ENCODE measurements at places on chromosomes 1 and 21.

DNA sequence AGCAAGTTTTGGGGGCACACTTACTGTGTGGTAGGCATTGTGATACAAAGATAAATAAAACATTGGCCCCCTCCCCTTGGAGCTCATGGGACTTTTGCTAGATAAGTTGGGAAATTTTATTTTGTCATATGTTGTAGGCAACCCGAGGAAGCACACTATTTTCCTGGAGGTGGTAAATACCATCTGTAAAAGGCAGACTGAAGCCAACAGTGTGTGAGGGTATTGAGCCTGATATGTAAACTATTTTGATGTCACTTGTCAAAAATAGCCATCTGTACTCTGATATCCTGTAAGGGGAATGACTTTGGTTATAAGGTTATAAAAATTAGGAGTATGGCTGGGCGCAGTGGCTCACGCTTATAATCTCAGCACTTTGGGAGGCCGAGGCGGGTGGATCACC, 30.6 kb downstream of the VANGL2 start:
- DNase-seq, result no peak

DNA sequence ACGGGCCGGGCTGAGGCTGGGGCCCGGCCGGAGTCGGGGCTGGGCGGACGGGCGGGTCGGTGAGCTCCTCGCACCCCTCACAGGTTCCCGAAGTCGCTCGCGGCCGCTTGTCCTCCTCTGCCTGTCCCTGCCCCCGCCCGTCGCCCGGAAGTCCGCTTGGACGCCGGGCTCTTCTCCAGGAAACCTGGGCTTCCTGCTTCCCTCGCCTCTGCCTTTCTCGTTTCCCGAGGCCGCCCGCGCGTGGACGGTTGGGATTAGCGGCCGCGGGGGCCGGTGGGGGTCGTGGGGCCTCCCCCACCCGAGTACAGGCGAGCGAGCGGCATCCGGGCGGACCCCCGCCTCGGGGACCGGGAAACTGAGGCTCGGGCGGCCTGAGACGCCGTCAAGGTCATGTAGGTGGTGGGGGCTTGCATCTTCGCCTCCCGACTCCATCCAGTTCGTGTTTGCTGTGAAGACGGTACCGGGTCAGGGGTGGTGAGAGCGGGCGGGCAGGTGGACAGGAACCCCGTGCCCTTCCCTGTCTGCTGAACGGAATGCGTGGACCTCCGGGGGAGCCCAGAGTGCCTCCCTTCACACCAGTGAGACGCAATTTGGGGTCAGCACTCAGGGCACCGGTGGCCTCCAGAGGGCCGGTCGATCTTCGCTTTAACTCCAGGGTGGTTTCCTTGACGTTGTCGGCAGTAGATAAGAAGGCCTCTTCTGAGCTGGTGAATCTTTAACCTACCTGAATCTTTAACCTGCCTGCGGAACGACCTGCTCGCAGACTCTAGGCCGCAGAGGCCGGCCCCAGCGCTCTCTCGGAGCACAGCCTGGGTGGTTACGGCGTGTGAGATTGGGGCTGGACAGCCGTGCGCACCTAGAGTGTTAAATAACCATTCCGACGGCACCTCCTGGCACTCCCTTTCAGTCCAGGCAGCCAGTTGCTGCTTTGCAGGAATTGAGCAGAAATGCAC, 686 bp downstream of the ARF1 start:
- no peak for DNase-seq

DNA sequence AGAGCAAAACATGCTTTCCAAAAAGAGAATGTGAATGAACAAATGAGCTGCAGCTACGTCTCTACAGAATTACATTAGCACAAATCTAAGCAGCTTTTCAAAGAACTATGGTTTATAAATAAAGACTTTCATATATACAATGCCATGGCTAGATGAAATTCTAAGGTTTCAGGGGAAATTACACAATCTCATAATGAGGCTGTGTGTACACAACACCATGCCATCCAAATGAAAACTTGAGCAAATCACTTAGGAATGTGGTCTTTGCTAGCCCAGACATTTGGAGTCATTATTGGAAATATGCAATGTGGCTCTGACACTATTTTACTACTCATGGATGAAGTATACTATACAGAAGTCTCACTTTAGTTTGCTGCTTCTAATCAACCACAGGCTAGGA, 37.5 kb downstream of the SPAG17 start:
- DNase-seq, result no peak

DNA sequence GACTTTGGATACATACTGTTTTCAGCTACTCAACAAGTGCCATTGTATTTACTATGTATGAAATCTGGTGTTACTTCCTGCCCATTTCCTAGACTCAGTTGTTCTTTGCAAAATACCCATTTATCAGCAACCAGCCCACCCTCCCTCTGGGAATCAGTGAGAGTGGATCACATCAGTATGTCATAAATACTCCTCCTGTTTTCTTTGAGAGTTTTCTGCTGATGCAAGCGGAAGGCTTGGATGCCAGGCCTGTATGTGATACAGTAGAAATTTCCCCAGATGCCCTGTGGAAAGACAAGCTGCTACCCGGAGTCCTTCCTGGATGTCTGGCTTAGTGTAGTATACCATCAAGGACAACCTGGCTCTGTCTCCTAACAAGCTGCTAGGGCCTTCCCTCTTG, 2.4 kb upstream of the PTPRC start:
- DNase-seq, result no peak

DNA sequence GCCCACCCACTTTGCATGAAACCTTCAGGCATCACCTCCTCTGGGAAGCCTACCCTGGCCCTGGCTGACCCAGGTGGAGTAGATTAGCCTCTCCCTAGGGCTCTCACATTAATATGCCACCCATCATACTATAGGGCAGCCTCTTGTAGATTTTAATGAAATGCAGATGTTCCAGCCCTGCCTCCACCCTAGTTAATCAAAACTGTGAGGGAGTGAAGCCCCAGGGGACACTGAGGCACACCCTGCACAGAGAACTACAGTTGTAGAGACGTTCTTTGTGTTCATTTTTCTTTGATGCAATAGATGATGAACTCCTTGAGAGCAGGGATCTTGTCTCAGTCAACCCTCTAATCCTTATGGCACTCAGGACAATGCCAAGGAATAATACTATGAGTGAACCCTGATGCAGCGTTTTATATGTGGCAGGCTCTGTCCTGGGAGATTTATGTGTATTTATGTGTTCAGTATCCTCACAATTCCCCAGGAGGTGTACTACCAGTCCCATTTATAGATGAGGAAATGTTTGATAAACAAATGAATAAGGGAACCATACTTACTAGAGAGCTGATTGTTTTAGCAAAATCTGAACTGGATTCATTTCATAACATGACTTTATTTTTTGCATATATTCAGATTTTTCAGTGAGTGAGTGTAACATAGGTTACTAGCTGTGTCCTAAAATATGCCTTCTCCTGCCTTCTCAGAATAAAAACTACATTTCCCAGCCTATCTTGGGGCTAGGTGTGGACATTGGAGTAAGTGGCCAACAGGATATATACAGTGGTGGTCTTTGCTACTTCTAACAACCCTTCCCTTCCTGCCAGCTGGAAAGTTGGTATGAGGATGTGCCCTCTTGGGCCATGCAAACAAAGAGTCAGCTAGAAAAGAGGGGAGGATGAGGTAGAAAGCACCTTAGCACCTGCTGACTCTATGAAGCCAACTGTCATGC, 23.5 kb upstream of the PRELP start:
- DNase-seq, result no peak

- DNase-seq, result no peak
Observed at GRCh38 chr1:89871768-89872473, 51.1 kb downstream of the LRRC8D start.

DNA sequence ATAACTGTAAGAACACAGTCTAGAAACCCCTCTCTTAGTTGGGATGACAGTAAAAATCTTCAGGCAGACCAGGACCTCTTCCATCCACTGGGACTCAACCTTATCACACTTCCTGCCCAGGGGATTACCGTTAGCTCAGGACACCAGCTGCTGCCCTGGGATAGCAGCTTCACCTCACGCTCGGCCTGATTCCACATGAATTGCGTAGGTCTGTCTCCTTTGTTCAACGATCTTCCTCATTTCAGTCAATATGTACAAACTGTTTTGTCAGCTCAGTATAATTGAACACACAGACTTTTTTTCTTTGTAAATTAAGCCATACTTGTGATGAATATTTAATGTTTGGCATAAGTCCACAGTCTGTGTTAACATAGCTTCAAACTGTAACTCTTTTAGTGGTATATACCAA, 290.4 kb downstream of the GRIK1 start:
- no peak for DNase-seq

DNA sequence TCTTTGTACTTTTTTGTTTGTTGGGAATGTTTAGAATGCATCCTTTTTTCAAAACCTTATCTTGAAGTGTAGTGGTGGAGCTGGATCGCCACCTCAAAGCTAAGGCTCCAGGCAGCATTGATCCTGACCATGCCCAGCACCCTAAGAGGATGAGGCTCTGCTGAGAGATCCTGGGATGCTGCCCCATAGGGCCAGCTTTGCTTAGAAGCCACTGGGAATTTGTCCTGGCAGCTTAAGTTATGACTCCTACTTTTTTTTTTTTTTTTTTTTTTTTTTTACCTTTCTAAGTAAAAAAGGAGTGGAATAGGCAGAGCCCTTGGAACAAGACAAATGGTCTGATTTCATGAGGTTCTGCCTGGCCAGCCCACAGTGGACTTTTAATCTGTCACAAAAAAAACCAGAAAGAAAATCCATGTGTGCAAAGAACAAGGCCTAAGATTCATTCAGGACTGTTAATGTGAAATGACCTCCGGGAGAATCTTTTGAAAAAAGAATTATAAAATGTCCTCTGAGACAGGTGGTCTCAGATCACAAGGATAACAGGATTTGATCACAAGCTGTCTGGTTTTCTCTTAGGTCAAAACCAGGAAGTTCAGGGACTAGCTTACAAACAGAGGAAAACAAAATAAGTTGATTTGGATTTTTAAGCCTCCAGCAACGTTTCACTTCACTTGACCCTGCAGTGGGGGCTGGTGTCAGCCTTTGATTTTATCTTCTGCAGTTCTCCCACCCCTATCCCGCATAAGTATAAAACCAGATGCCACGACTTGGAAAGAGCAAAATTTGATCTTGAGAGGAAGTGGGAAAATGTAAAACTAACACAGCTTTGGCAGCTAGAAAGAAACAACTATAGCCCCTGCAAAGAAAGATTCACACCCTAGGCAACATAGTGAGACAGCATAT, 25.9 kb upstream of the RAP1A start:
- DNase-seq, result no peak

DNA sequence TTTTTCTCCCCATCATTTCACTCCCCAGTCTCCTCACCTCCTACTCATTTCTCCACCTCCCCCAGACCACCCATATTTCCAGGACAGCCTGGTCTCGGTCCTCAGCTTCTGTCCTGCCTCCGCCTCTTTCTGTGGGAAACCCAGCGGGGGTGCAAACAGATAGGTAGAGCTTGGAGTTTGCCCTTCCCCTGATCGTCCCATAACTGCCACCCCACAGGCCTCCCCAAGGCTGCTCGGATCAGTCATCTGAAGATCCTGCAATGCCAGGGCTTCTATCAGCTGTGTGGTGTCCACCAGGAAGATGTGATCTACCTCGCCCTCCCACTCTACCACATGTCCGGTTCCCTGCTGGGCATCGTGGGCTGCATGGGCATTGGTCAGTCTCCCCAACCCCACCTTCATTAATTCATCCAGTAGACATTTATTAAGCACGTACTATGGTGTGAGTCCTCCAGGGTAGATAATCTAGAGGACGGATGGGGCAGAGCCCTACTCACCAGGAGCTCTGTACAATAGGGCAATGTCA, 1.7 kb downstream of the SLC27A3 start:
- DNase-seq, result no peak

GRCh38 chr1:225277445-225277844, 150.4 kb downstream of the LBR start:
- no peak for DNase-seq

GRCh38 chr1:147627435-147628110, 42.8 kb downstream of the ACP6 start:
- DNase-seq, result peak; percentile 65

- peak; percentile 66 for DNase-seq
Observed at GRCh38 chr1:165592945-165593823, 37.9 kb upstream of the MGST3 start.

- DNase-seq, result no peak
Observed at GRCh38 chr1:226309398-226310244, 657 bp upstream of the LIN9 start.

- no peak for DNase-seq
Observed at GRCh38 chr1:206674745-206675175, 9.9 kb upstream of the MAPKAPK2 start.

DNA sequence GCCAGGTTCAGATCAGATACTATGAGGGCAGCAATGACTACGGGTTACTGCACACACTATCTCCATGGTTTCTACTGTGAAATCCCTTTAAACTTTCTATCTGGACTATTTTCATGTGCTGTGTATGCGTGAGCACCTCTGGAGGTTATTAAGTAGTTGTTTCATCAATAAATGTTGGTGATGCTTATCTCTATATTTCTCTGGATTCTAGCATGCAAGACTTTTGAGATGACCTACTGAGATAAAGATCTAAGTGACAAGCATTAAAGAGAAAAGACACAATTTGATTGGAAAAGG, 194.0 kb downstream of the NRIP1 start:
- DNase-seq, result no peak

DNA sequence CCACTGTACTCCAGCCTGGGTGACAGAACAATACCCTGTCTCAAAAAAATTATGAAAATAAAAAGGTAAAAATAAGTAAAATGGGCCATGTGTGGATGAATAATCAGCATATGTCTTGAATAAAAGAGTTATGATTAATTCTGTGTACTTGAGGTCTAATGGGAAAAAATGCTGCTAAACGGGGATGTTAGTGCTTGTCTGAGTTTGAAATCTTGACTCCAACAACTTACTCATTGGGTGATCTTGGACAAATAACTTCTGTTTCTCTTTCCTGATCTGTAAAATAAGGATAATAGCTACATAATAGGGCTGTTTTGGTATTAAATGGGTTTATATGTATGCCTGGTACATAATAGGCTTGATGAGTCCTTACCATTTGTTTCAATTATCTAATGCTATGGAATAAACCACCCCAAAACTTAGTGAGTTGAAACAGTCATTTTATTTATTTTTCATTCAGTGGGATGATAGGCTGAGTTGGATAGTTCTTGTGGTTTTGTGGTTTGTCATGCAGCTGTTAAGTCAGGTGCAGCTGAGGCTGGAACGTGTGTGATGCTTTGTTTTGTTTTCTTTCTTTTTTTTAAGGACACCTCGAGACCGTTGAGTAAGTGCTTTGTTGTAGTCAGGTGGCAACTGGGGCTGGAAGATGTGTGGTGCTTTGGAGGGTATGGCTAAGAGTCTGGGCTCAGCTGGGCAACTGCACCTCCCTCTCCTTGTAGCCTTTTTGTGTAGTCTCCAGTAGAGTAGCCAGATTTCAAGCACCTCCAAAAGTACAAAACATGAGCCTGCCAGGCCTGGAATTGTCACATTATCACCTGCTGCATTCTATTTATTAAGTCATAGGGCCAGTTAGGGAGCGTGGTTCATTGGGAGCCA, 4.9 kb downstream of the MDM4 start:
- no peak for DNase-seq
